SK-N-SH treated with all-trans-retinoic acid at 6 μM for 48 hours (cell line): ENCODE measurements at places on chromosomes 5 and 9.

GRCh38 chr5:6761333-6761732 is 48.1 kb downstream of the TENT4A start:
- no peak for ATAC-seq

GRCh38 chr5:105806596-105806995 is 1864.1 kb downstream of the EFNA5 start:
- peak; percentile 73 for ATAC-seq

GRCh38 chr9:42388146-42388690 is 204.8 kb downstream of the SPATA31A6 start:
- peak; percentile 24; the same call in 2 of the 3 replicates for ATAC-seq

GRCh38 chr5:173719731-173720082 is 103.3 kb upstream of the BOD1 start:
- ATAC-seq: no peak

- no peak for ATAC-seq
These were observed 175.5 kb upstream of the SLC30A5 start for GRCh38 chr5:68918306-68918705.

DNA sequence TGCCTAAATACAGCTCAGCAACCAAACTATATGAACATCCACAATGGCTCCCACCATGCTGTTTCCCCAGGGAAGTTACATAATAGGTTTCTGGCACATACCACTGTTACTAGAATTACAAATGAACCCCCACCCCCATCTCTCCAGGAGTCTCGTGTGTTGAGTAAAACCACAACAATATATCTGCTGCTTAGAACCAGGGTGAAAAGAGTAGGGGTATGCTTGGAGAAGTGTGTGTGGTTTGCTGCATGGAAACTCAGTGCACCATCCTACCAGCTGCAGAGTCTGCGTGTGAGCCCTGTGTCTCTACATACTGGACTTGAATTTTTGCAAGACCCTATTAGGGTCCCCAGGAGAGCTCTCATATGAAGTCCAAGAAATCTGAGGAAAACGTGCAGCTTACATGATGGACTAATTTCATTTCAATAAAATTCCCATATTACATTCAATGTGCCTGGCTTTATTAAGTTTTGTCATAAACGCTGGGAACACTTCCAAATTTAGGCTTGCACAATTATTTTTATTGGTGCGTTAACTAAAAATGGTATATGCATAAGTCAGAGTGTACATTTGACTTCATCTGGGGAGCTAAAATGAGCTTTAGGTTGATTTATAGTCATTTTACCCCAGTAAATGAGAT is 104.5 kb upstream of the NFIB start:
- no peak for ATAC-seq

- ATAC-seq: no peak
These were observed 1.8 kb downstream of the ZFAND5 start for GRCh38 chr9:72363236-72363635.

DNA sequence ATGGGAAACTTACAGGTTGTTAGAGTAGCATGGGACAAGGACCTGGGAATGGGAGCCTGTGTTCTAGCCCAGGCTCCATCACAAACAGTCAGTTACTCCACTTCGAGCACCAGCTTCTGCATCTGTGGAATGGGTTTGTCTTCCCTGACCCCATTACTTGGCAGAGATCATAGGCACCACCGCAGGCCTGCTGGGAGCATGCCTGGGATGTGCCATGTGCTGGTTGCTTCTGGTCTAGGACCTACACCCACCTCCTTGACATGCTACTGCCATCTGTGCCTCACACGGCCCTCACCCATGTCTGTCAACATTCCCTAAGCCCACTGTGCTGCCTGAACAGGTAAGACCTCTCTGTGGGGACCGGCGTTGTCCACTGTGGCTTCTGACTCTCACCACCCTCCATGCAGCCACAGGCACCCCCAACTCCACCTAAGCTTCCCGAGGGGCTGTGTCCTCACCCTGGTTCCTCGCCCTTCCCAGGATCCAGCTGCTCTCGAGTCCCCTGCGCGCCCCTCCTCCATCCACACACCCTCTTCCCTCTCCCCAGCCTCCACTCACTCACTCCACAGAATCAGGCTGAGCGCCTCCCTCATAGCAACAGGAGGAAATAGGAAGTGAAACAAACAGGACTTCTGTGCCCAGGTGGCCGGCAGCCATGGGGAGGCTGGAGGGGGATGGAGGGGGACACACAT is 85.9 kb upstream of the FAM120A start:
- no peak for ATAC-seq

- no peak for ATAC-seq
These were observed 141.9 kb downstream of the ACTBL2 start for GRCh38 chr5:57340681-57341080.

GRCh38 chr9:129494113-129494789 is 126.7 kb downstream of the C9orf50 start:
- ATAC-seq: no peak

GRCh38 chr5:99694884-99695283 is 766.1 kb upstream of the CHD1 start:
- ATAC-seq: no peak

GRCh38 chr9:97981846-97982682 is 1.1 kb upstream of the ANP32B start:
- ATAC-seq: no peak

GRCh38 chr5:73928476-73929070 is 302.6 kb downstream of the ARHGEF28 start:
- no peak for ATAC-seq

DNA sequence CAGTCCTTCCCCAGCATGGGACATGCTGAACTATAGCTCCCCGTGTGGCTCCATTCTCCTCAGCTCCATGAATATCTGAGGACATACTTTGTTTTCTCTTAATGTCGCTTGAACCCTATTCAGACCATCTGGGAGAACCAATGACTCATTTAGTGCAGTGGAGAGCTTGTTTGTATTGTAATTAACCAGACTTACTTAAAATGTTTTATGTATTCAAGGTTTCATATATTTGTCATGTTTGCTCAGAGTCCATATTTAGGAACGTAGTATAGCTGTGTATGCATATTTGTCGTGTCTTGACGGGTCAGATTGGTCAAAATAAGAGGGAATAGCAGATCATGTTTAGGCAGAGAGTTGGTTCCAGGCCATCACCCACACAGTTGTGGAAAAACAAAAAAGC is 150.1 kb upstream of the NTRK2 start:
- ATAC-seq: no peak

GRCh38 chr9:95268681-95269080 is 48.8 kb downstream of the FANCC start:
- peak; percentile 92 for ATAC-seq

DNA sequence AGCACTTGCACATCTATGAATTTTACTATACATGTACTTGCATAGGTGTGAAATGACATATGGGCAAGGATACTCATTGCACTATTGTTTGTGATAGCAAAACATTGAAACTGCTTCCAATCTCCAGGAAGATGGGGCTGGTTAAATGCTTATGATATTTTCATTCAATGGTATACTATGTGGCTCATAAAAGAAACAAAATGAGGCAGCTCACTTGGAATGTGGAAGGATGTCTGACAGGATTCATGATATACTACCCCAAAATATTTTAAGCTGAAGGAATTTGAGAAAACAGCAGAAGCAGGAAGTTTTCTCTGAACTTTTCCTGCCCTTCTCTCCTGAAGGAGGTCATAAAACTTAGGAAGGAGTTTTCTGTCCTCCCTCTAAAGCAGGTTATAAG is 99.6 kb upstream of the CAST start:
- ATAC-seq: peak; percentile 77

- ATAC-seq: no peak
These were observed 762.7 kb downstream of the TLE1 start for GRCh38 chr9:80926611-80927010.

DNA sequence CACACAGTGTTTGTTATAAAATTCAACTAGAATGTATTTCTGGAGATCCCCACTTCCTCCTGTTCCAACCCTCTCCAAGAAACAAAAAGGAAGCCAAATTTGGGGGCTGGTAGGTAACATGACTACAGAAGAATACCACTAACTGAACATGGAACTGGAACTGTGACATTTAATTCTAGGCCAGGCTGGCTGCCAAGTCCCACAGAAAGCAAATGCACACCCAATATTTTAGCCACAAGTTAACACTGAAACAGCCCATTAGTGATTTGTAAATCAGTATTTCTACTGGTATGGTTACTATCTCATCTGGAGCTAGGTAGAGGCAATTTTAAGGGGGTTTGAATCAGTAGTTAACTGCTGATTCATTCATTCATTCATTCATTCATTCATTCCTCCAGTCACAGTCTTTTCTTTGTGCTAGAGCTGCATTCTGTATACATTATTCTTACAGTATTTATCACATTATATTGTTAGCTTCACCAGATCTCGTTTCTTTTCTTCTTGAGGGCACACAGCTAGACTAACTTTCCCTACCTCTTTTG is 131.7 kb upstream of the GDNF start:
- no peak for ATAC-seq

GRCh38 chr5:32290922-32291321 is 21.8 kb downstream of the MTMR12 start:
- ATAC-seq: no peak

DNA sequence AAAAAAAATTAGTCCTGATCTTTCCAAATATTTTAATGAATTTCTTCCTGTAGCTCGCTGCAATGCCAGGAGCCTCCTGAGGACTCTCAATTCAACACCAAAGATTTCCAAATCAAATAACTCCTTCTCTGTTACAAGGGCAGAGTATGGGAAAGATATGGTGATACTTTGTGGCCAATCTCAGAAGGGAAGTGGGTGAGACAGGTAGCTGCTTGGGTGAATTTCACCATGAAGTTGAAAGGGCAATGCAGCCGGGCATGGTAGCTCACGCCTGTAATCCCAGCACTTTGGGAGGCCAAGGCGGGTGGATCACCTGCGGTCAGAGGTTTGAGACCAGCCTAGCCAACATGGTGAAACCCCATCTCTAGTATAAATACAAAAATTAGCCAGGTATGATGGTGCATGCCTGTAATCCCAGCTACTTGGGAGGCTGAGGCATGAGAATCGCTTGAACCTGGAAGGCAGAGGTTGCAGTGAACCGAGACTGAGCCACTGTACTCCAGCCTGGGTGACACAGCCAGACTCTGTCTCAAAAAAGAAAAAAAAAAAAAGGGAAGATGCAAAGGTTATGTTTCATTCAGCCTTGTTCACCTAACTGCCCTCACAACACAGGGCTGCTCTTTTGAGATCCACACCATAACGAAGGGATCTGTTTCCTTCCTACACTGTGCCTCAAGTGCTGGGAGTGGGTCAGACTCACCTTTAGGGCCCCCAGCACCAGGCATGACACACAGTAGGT is 58.6 kb downstream of the PTPN3 start:
- ATAC-seq: no peak

GRCh38 chr9:32218100-32218767 is 166.2 kb upstream of the ACO1 start:
- no peak for ATAC-seq

DNA sequence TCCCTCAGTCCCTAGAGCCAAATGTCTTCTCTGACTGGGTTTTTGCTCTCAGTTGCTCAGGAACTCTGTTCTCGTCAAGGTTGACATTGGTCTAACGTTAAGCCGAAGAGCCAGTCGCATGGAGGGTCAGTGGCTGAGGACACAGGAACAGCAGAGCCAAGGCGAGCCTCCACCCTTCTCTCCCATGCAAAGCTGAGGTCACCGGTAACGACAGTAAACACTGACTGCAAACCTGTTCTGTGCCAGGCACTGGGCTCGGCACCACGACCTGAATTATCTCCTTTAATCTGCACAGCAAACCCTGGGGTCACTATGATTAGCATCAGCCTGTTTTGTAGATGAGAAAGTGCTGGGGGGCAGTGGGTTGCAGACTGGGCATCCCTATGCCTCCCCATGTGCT is 171.0 kb downstream of the COL23A1 start:
- no peak for ATAC-seq

- no peak for ATAC-seq
These were observed 5.2 kb upstream of the MGAT1 start for GRCh38 chr5:180807654-180808414.

GRCh38 chr5:9765419-9766140 is 135.4 kb upstream of the TAS2R1 start:
- no peak for ATAC-seq

- ATAC-seq: no peak
These were observed 1275.6 kb upstream of the CDH9 start for GRCh38 chr5:28313953-28314352.

- ATAC-seq: no peak
These were observed 27.3 kb downstream of the CNTFR start for GRCh38 chr9:34562135-34562745.
